ENCODE measurements at places on chromosomes 1 and 21. TPM values are rescaled to one million over a fixed set of nuclear protein-coding genes. Genes with fewer than 3 reads are reported as not detected.

SLC37A1 gene
- total RNA-seq, result 3.8 TPM

DNA sequence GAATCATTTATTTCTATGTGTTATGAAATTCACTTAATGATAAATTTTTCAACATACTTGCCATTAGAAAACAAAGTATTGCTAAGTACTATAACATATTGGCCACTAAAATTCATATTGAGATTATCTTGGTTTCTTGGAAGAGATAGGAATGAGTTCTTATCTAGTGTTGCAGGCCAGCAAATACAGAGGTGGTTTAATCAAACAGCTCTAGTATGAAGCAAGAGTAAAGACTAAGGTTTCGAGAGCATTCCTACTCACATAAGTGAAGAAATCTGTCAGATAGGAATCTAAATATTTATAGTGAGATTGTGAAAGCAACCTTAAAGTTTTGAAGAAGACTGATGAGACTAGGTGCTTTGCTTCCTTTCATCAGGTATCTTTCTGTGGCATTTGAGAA lies 37.9 kb upstream of the FOXE3 start:
- no peak for DNase-seq

CCDC24 gene
- total RNA-seq, result 0.86 TPM

SLC25A34 gene
- 54.3 TPM for total RNA-seq

GRCh38 chr1:4121293-4121684 lies 221.2 kb upstream of the C1orf174 start:
- DNase-seq, result no peak

DNA sequence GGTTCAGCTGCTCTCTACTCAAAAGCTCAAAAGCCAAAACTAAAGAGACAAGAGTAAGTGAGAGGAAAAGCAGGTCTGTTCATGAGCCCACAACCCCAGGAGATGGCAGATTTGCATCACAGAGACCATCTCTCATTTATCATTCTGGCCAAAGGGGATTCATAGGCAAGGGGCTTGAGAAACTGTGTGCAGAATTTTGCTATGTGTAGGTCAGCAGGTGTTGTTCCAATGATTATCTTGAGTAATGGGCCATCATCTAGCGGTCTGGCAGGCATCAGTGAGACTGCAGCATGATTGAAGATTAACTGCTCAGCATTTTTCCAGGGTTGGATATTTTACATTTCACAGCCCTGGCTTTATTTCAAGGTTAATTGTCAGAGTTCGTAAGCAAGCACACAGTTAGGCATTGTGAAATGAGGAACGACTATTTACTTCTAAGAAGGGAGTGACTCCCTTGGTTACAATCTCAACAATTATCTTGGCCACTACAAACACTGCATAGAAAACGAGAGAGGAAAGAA lies 1204.6 kb upstream of the TMPRSS15 start:
- no peak for DNase-seq

- DNase-seq, result no peak
Measured at GRCh38 chr1:236151739-236152424, 9.5 kb downstream of the GPR137B start.

MARK1 gene
- total RNA-seq, result 13.7 TPM

- DNase-seq, result no peak
Measured at GRCh38 chr1:46221749-46222148, 18.6 kb downstream of the LURAP1 start.

- no peak for DNase-seq
Measured at GRCh38 chr1:221708076-221708571, 33.8 kb downstream of the DUSP10 start.

GRCh38 chr1:167237000-167237399 lies 16.3 kb downstream of the POU2F1 start:
- DNase-seq, result no peak

GLMN gene
- 4.8 TPM for total RNA-seq

SPTA1 gene
- not detected for total RNA-seq

DNA sequence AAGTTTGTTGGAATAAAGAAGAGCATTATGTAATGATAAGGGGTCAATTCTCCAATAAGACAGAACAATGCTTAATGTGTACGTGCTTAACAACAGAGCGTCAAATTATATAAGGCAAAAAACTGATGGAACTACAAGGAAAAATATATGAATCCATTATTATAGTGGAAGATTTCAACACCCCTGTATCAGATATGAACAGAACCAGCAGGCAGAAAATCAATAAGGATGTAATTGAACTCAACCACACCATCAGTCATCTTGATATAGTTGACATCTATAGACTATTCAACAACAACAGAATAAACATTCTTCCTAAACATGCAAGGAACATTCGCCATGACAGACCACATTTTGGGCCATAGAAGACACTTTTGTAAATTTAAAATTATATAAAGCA lies 3.6 kb upstream of the CDC73 start:
- DNase-seq, result no peak

- no peak for DNase-seq
Measured at GRCh38 chr1:114352797-114353196, 158.2 kb downstream of the TRIM33 start.

DNA sequence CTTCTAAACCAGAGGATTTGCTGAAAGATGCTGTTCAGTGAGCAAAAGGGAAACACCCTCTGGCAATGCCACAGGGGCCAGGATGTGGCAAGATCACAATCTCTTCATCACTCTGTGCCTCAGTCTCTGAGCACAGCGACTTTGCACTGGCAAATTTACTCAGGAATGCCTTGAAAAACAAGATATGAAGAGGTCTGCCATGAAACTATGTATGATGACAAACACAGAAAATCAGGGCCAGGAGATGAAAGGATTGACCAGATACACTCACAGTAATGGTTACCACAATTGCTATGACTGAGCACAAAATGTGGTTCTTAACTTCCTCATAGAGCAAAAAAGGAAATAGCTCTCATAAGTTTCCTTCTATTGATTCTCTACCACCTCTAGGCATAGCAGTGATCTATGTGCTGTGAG lies 5.8 kb downstream of the TTC13 start:
- DNase-seq, result no peak

PLEKHA6 gene
- 20.0 TPM for total RNA-seq

DNA sequence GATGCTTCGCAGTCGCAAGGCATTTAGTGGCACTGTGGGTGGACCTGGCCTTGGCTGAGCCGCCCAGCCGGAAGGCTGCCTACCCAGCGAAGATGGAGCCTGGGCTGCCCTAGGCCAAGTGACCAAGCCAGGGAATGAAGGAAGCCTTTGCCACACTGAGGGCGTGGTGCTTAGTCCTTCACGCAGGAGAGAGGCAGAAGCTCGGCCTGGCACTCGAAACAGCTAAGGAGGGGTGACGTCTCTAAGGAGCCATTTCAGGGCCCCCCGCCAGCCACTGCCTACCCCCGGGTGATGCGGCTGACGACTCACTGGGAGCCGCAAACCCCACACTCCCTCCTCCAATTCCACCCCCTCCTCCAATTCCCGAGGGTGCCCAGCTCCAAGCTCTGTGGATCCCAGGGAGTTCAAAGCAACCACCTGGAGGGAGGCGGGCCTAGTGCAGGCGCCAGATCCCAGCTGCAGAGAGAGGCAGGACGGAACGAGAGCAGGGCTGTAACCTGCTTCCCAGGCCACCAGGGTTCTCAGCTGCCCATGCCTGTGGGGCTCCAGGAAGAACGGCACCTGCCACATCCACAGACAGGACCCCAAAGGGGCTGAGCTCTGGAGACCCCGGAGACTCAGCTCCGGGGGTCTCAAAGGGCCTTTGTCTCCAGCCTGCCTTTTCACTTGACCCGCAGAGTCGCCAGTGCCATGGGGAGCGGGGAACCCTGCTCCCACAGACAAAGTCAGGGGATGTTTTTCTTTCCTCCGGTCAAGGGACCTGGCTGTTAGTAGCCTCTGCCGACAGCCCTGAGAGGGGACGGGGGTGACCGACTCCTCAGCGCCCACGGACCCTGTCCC lies 75.8 kb downstream of the ARHGEF16 start:
- DNase-seq, result no peak

DNA sequence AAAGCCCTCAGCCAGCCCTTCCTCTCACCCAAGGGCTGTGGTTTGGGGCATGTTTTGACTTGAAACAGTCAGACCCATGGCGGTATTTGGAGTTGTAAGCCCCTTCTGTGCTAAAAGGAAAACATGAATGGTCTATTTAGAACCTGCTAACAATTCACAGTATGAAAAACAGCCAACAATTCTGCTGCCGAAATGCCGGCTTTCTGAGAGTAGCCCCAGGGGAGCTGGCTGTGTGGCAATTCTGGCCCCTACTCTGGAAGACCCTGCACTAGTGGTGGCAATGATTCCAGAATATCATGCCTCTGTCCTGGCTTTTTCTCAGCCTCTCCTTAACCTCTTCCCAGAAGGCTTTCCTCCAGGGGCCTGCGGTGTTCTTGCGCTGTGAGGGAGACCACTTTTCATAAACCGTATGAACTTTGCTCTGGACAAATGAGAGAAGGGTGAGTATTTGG lies 118.7 kb downstream of the EDEM3 start:
- peak; percentile 73 for DNase-seq

GRCh38 chr1:230310381-230311163 lies 115.6 kb downstream of the PGBD5 start:
- DNase-seq, result peak; percentile 88

DNA sequence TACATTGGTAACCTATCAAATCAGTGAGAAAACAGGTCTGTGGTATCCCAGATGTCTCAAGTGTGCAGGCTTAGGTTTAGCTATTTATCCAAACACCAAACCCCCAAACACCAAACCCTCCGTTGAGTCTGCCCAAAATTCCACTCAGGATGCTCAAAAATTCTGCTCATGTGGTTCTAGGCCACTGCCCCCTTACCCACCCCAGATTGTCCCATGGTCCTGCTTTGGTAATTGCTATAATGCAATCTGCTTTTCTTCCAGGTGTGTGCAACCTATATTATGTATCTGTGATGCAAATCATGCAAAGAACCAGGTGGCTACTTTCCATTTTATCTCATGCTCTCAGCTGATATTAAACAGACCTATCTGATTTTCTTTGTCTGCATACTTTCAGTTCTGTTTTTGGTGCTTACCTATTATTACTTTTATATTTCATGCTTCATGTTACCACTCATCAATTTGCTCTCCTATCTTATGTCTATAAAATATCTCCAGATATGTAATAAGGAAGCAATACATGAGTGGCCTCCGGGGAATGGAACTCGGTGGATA lies 123.7 kb downstream of the TOMM20 start:
- DNase-seq, result no peak

DNA sequence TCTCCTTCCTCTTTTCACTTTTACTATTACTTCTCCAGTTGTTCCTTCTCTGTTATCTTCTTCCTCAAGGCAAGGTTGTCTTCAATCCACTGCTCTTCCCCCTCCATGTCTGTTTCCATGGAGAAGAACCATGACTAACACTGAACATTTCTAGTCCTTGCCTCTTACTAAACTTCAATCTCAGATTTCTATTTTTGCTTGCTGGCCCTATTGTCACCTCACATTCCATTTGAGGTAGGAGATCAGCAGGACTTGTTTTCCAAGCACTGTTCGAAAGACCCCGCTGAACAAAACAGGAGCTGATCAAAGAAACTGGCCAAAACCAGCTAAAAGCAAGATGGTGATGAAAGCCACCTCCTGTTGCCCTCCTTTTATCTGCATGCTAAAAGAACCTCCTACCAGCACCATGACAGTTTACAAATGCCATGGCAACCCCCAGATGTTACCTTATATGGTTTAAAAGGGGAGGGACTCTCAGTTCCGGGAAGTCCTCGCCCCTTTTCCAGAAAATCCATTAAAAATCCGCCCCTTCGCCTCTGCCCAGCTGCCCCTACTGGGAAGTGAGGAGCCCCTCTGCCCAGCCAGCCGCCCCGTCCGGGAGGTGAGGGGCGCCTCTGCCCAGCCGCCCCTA lies 22.6 kb downstream of the GON4L start:
- no peak for DNase-seq

DNA sequence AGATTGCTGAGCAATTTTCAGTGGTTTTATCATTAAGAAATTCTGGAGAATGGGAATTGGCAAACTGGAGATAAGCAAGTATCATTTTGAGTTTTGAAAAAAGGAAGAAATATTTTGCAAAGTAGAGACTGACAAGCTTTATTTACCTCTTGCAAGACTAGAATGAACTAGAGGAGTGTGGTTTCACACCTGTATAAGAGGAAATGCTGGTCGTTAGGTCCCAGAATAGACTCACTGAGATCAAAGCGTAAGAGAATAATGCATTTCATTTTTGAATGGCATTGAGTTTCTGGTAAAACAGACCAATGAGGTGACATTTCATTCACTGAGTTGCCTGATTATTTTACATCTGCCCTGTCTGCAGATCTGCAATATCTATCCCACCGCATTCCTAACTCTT lies 308.1 kb downstream of the ADGRL2 start:
- no peak for DNase-seq

BARHL2 gene
- not detected for total RNA-seq

GRCh38 chr21:41680444-41681347 lies 86.2 kb downstream of the RIPK4 start:
- DNase-seq, result no peak

- no peak for DNase-seq
Measured at GRCh38 chr1:116741836-116742565, 12.2 kb upstream of the CD2 start.

SELENON gene
- 39.6 TPM for total RNA-seq

GRCh38 chr1:199223936-199224335 lies 585.1 kb downstream of the PTPRC start:
- no peak for DNase-seq

CLCA1 gene
- total RNA-seq, result not detected

- no peak for DNase-seq
Measured at GRCh38 chr1:234310460-234310817, 62.8 kb upstream of the COA6 start.

DNA sequence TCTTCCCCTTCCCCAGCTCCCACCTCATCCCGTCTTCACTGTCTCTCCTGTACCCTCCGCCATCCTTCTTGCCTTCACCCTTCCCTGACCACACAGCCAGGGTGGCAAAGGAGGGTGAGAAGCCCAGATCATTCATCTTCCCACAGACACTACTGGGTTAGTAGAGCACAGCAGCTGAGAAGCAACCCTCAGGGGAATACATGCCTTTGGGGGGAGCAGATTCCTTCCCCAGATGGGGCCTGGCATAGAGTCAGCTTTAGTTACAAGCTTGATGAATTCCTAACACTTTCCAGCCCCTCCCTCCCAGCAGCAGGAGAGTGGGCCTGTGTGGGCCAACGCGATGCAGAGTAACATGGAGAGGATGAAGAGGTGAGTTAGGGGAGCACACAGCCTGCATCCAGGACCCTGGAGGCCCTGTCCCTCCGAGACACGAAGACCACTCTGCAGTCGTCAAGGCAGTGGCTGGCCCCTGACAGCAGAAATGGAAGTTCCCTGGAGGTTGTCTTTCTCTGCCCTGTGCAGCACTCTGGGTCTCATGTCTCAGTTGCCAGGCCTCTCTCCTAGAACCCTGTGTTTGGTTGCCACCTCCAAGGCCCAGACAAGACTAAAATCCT lies 8.8 kb upstream of the BTG2 start:
- DNase-seq, result peak; percentile 19

DNA sequence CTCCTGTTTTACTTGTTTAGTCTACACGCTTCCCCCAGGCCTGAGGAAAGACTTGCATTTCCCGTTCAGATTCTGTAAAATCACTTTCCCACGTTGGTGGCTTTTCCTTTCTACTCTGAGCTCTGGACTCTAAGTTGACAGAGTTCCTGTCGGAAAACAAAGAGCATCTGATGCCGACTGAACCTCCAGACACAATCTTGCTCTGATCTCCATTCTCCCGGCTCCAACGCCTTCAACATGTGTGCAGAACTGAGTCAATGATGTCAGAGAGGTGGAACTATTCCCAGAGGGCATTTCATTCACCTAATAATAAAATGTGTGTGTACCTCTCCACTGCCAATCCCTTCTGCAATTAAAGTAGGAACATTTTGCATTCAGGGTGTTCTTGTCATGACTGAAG lies 147.7 kb downstream of the MIS18A start:
- no peak for DNase-seq

- no peak for DNase-seq
Measured at GRCh38 chr1:165958306-165958705, 130.9 kb downstream of the UCK2 start.
